ENCODE measurements at places on chromosomes 4 and X.

DNA sequence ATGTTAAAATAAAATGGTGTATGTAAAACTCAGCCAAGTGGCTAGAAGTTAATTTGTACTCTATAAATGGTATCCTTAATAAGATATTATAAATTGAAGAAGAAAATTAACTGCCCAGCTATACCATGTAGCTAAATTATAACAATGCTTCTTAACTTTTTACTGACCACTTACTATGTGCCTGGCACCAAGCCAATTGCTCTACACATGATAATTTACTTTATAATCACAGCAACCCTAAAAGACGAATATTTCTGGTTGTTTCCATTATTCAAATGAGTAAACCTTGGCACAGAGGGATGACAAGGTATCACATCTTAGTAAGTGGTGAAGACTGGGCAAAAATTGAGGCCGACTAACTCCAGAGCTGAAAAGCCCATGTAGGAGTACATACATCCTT is 1506.6 kb downstream of the PCDH7 start:
- DNase-seq = no peak

GRCh38 chr4:32544846-32545245 is 1824.7 kb downstream of the PCDH7 start:
- no peak for DNase-seq

DNA sequence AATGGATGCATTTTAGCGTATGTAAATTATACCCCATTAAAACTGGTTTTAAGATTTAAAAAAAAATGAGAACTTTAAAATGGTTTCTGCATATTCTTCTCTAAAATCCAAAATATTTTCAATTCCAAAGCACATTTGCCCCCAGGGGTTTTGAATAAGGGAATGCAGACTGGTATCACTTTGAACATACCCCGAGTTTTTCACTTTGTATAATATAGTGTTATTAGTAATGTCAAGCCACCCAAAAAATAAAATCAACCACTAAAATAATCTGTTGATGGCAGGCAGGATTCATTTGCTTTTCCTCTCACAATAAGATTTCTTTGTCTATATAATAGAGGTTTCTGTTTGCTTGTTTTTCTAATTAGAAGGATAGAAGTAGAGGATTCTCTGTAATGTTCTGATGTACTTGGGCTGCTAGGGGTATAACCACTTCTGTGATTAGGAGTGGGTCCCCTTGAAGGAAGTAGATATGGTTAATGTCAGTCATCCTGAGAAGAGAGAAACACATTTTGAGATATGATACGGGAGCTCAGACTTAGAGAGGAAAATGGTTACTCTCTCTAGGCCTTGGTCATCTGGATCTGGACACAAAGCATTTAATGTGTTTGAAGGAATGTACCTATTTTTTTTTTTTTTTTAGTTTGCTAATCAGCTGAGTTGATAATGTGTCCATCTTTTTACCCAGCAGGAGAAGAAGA is 9.3 kb upstream of the LIN54 start:
- no peak for DNase-seq

- DNase-seq = peak; percentile 9
Measured at GRCh38 chr4:77203380-77204197, 46.6 kb downstream of the CCNG2 start.

DNA sequence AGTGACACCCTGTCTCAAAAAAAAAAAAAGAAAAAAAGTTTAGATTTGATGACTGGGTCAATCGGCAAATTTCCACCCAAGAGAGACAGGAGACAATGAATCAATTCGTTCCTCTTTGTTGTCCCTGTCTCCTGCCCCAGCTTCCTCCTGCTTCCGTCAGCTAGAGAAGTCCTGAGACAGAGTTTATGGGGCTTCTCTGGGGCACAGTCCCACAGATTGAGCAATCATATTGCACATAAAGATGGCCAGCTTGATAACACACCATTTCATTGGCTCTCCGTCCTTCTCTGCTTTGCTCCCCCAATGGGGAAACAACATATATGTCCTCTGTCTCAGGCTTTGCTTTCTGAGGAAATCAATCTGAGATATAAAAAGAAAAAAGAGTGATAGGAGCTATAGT is 78.4 kb upstream of the FUNDC1 start:
- no peak for DNase-seq

- no peak for DNase-seq
Measured at GRCh38 chrX:106246511-106246910, 78.4 kb downstream of the PWWP3B start.

- DNase-seq = no peak
Measured at GRCh38 chr4:70629469-70630090, 1.0 kb downstream of the ENAM start.

DNA sequence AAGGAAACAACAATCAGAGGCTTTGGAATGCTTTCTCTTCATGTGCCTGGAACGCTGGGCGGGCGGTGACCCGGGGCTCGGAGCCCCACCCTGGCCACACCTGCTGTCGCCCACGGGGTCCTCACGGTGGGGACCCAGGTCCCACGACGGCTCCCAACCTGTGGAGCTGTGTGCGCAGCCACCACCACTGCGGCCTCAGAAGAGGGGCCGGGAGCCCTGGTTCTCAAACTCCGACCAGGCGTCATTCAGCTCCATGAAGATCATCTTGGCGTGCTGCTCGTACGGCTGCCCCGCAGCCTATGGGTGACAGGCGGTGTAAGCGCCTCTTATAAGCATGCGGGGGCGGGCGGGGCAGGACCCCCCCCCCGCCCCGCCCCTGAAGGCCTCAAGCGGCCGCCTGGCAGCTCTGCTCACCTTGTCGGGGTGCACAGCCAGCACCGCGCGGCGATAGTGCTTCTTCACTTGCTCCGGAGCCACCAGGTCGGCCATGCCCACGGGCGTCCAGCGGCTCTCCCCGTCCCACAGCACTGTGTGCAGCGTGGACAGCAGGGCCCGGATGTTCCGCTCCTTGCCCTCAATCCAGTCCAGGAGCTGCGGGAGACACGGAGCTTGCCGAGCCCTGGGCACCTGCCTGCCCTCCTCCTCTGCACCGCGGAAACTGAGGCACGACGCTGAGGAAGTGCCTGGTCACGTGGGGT is 23.7 kb upstream of the CPLX1 start:
- DNase-seq = no peak

GRCh38 chrX:127138218-127138617 is 318.7 kb downstream of the PRR32 start:
- no peak for DNase-seq

GRCh38 chr4:78971326-78971725 is 32.1 kb upstream of the PAQR3 start:
- no peak for DNase-seq

DNA sequence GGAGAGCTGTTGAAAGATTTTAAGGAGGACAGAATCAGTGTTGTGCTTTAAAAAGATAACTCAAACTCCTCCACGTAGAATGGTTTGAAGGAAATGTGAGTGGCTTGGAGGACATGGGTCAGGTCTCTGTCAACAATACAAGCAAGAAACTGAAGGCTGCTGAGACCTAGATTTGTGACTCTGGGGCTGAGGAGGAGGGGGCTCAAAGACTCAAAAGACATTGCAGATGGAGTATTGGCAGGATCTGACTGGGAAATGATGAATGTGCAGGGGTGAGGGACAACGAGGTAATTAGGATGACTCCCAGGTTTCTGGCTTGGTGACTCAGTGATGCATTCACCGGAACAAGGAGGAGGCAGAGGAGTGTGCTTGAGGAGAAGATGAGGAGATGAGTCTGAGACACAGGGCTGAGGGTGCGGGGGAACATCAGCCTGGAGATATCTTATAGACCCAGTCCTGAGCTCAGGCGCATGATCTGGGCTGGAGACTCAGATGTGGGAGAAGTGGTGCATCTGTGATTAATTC is 3.3 kb upstream of the RPS4X start:
- no peak for DNase-seq

DNA sequence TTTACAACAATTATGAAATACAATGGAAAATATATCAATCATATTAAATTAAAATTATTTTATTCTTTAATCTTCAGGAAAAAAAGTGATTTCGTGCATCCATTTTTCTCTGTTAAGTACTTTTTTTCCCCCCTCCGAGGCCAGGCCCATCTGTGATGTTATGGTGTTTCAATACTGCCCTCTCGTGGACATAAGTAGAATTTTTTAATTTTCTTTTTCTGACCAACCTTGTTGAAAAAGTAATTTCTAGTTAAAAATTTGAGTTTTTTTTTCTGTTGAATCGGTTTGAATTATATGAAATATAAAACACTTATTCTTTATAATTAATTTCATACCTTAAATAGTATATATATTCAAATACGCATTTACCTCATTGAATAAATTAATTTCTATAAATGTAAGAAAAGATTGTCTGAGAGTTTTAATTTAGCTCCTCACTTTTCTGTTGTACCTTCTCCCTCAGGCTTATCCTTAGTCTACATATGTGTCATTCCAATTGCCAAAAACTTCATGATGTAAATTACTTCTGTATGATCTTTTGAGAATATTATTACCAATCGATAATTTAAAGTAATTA is 175.8 kb upstream of the TECRL start:
- DNase-seq = no peak
